Liver (tissue), 10 donors: ENCODE measurements at places on chromosomes 5 and 9. TPM values are rescaled to one million over a fixed set of nuclear protein-coding genes. Genes with fewer than 3 reads are reported as not detected.

The SLC27A6 gene
- total RNA-seq: not detected

DNA sequence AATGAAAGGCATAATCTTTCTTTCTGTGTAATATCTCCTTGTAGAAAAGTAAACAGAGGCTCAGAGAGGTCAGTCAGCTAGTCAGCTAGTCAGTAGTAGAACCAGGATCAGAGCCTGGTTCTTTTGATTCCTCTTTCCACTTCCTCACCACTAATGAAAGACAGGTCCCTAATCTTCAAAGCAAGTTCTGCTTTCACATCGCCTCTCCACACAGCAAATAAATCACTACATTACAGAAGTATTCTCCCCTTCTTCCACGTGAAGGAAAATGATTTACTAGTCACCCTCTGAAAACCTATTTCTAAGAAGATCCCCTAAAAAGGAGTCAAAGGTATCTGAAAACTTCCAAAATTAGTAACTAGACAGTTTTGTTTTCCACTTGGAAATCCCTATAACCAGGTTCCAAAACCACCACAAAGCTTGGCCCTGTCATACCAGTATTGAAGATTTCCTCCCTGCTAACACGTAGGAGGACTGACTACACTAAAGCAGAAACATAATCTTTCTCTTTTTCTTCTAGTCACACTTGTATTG, 140.5 kb upstream of the TARS1 start:
- no peaks in the 10 kb centered on the region for H3K36me3 ChIP-seq

DNA sequence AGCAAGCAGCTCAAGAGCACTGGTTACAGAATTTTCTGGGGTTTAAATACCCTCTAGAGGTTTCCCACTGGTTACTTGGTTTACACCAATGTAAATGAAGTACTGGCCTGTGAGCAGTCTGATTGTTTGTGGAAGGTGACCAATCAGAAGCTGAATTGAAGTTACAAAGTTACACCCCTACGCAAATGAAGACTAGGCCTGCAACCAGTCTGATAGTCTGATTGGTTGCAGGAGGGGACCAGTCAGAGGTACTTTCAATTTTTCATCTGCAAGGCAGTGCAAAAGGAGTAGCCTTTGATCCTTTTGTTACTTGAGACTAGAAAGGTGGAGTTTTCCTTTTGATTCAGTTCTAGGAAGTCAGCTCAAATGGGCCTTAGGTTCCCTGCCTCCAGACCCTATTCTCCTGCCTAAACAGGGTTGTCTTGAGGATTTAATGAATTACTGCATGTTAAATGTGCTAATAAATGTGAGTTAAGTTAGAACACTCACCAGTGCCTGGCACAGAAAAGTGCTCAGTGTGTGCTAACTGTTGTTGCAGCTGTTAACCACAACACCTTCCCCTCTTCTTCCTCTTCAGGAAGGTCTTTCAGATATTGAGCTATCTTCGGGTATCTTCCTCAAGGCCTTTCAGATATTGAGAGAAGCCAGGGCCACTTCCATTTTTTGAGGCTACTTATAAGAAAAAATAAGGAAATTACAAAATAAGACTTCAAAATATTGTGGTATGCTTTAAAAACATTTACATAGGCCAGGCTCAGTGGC, 32.1 kb upstream of the CLINT1 start:
- no peaks in the 10 kb centered on the region for H3K36me3 ChIP-seq
- H3K27me3 ChIP-seq: no peaks in the 10 kb centered on the region
- peaks cover 13% of the 10 kb centered on the region for H3K4me1 ChIP-seq
- no peak overlapping the region for H3K4me3 ChIP-seq
- H3K27ac ChIP-seq: no peak overlapping the region

- H3K4me1 ChIP-seq: no peaks in the 10 kb centered on the region
- no peak for DNase-seq
- H3K4me3 ChIP-seq: no peak overlapping the region
- H3K27me3 ChIP-seq: no peaks in the 10 kb centered on the region
- H3K36me3 ChIP-seq: no peaks in the 10 kb centered on the region
Measured at GRCh38 chr9:3942361-3942760, 357.5 kb downstream of the GLIS3 start.

The IL7R gene
- 5.4 TPM for total RNA-seq

- no peaks in the 10 kb centered on the region for H3K36me3 ChIP-seq
- no peak overlapping the region for H3K27ac ChIP-seq
- no peak for DNase-seq
- no peaks in the 10 kb centered on the region for H3K4me1 ChIP-seq
- no peak overlapping the region for H3K4me3 ChIP-seq
Measured at GRCh38 chr9:11340654-11341053, 727.9 kb upstream of the PTPRD start.

DNA sequence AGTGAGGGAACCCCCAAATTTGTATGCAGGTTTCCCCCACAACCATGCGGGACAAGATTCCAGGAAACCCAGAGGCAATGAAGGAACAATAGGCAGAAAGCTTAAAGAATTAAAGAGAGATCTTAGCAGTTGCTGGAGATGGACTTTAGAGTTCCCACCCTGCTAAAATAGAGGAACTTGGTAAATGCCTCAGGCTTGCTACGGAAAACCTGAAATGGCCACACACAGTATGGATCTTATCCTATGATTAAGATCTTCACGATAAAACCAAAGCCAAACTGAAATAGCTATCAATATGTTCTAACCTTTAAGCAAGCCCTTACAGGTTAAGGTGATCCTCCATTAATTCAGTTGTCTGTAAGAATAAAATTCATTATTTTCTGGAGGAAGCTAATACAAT, 148.3 kb downstream of the RANBP17 start:
- H3K27ac ChIP-seq: no peak overlapping the region
- H3K27me3 ChIP-seq: no peaks in the 10 kb centered on the region
- H3K4me3 ChIP-seq: no peak overlapping the region
- H3K36me3 ChIP-seq: no peaks in the 10 kb centered on the region
- no peak for DNase-seq

The RAD50 gene
- 18.7 TPM for total RNA-seq

The FST gene
- total RNA-seq: 29.2 TPM

The SH3PXD2B gene
- total RNA-seq: 1.4 TPM

- no peak overlapping the region for H3K4me3 ChIP-seq
- no peaks in the 10 kb centered on the region for H3K4me1 ChIP-seq
- H3K36me3 ChIP-seq: no peaks in the 10 kb centered on the region
Measured at GRCh38 chr5:78634229-78634628, 14.3 kb downstream of the LHFPL2 start.
